ENCODE measurements at places on chromosomes 5 and 9. TPM values are rescaled to one million over a fixed set of nuclear protein-coding genes. Genes with fewer than 3 reads are reported as not detected.

Gene QRFP
- total RNA-seq = not detected

GRCh38 chr9:94145640-94146039 is 61.4 kb downstream of the PTPDC1 start:
- DNase-seq = no peak

- DNase-seq = no peak
Observed at GRCh38 chr5:139378941-139379361, 4.1 kb downstream of the SLC23A1 start.

- no peak for DNase-seq
Observed at GRCh38 chr5:133406208-133406976, 205.9 kb downstream of the FSTL4 start.
